ENCODE measurements at places on chromosomes 13 and 19.

GRCh38 chr19:4103080-4103433, 20.9 kb downstream of the MAP2K2 start:
- DNase-seq, result no peak

- no peak for DNase-seq
These were observed 221.2 kb downstream of the ZNF536 start for GRCh38 chr19:30593356-30593755.

- no peak for DNase-seq
These were observed 18.1 kb downstream of the DHRS12 start for GRCh38 chr13:51785712-51786424.

DNA sequence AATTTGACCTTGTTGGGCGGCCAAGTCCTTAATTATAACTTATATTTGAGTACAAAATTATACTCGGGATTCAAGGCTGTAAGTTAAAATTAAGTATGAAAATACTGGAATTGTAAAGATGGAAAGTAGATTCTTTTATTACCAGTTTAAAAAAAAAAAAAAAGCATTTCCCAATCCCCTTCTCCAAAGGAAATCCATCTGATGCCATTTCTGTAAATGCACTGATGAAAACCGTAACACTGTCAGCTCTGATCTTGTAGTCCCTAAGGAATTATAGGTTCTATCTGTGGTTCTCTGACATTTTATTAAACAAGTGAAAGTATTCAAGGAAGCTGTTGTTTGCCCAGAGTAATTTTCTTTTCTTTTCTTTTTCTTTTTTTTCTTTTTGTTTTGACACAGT, 41.6 kb upstream of the HNRNPA1L2 start:
- DNase-seq, result no peak

- DNase-seq, result no peak
These were observed 42.1 kb downstream of the TSHZ3 start for GRCh38 chr19:31307071-31307669.
